T1000 (cell line): ENCODE measurements at places on chromosomes 16 and 17.

- DNase-seq, result no peak
These were observed 47.6 kb upstream of the PVALEF start for GRCh38 chr17:81117672-81118198.

- no peak for DNase-seq
These were observed 806 bp downstream of the MRM1 start for GRCh38 chr17:36602030-36602748.

DNA sequence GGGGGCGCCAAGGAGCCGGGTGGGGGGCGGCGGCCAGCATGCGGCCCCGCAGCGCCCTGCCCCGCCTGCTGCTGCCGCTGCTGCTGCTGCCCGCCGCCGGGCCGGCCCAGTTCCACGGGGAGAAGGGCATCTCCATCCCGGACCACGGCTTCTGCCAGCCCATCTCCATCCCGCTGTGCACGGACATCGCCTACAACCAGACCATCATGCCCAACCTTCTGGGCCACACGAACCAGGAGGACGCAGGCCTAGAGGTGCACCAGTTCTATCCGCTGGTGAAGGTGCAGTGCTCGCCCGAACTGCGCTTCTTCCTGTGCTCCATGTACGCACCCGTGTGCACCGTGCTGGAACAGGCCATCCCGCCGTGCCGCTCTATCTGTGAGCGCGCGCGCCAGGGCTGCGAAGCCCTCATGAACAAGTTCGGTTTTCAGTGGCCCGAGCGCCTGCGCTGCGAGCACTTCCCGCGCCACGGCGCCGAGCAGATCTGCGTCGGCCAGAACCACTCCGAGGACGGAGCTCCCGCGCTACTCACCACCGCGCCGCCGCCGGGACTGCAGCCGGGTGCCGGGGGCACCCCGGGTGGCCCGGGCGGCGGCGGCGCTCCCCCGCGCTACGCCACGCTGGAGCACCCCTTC lies 484 bp downstream of the FZD2 start:
- no peak for DNase-seq

DNA sequence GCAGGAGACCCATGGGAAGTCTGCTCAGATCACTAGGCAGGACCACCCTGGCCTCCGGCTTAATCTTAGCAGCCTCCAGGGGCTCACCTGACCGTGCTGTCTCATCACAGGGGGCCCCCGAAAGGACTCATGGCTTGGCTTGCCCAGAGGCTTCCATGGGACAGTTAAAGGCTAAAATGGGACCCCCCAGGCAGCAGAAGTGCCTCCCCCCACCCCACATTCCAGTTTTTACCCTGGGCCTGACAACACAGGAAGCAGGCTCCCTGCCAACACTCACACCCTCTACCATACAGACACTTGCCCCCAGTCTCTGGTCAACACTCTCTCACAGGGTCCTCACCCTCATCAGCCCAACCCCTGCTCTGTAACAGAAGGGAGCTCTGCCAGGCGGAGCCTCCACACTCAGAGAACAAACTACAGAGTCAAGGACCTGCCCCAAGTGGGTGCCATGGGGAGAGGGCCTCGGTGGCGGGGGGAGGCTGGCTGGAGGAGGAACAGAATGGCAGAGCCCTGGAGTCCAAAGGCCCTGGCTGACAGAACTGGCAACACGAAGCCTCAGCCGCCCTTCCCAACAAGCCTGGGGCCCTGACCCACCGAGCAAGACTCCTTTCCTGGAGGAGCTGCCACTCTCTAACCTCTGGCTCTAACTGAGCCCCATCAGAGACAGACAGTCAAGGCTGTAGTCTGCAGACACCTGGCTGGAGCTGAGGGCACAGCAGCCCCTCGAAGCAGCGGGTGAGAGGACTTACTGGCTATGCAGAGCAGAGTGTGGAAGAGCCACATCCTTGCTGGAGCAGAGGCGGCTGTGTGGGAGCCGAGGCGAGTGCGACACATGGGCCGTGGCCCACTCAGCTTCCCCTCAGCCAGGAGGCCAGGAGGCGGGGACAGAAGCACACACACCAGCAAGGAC lies at the start of gene ITGAE:
Gene ITGAE (minus strand): TSS at position 827 of the 910 bp plus-strand sequence. CDS start 44 bp downstream, at position 783.
- no peak for DNase-seq

GRCh38 chr17:36880268-36880905 lies 56.9 kb upstream of the LHX1 start:
- no peak for DNase-seq

DNA sequence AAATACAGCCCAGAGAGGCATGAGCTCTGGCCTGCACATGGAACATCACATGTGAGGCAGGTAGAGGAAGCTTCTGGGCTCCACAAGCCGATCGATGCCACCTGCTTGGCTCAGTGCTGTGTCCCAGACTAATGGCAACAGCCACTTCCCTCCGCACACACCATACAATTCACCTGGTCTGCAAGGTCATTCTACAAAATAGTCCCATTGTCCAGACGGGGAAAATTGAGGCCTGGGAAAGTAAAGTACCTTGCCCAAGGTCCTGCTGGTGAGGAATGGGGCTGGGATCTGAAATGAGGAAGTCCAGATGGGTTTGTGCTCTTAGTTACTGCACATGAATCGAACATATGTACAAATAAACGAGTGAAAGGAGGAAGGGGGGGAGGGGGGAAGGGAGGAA lies 88.0 kb downstream of the LITAF start:
- no peak for DNase-seq

GRCh38 chr17:51741458-51741857 lies 417.1 kb downstream of the CA10 start:
- DNase-seq, result no peak
